ENCODE measurements at places on chromosomes 11 and 22. TPM values are rescaled to one million over a fixed set of nuclear protein-coding genes. Genes with fewer than 3 reads are reported as not detected.

DNA sequence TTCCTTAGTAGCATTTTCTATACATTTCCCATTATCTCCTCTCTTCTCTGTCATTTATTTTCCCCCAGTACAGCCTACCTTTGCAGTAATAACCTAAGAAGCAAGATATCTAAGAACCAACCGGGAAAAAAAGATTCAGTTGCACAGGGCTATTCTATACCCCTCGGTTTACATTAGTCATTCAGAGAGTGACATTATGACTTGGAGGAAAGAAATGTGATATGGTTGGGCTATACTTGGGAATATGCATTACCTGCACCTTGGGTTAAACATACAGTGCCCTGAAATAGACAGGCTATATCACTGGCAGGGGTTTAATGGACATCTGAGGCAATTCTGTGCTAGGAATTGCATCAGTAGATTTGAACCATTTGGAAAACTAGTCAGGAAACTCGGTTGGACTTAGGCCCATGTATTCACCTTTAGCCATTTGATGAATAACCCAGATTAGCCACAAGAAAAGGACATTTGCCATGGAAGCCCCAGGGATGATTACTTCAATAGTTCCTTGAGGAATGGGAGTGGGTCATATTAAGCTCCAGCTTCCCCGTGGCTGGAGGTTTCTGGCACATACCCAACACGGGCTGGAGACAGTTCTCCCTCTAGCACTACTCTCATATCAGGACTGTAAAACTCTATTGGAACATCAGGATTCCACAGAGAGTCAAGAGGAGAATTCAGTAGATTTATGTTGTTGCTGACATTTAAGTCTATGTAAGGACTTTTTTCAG is 973.2 kb downstream of the NTM start:
- no peak for DNase-seq
- H3K36me3 ChIP-seq = no peaks in the 10 kb centered on the region
- peaks cover 18% of the 10 kb centered on the region for H3K4me1 ChIP-seq
- H3K27ac ChIP-seq = no peak overlapping the region
- no peak overlapping the region for H3K4me3 ChIP-seq
- H3K27me3 ChIP-seq = peaks cover 47% of the 10 kb centered on the region

DNA sequence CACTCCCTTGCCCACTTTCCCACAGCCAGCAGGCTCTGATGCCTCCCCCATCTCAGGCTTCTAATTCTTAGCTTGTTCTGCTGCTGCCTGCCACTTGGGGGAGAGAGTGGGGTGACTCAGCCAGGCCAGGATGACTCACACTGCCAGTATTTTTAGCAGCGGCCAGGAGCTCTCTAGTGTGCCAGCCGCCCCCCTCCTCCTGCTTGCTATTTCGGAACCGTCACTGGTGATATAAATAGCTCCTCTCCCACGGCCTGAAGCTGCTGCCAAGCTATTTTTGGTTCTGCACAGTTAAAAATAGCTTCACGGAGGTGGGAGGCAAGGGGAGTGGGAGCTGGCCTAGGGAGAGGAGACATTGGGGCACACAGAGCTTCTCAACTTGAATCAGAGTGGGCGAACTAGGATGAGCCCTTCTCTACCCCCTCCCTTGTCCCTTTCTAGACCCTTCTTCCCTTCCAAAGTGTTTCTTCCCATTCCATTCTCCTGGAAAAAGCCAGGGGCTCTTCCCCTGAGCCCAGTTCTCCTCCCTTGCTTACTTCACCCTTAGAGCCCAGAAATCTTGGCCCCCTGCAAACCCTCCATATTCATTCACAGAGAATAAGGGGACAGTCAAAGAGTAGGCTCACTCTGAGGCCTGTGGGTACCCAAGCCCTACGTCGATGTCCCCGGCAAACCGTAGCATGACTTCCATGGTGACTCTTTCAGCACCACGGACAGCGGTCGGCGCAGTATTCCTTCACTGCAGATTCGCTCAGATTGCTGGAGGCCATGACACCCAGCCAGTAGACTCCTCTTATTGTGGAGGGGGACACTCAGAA is 2.5 kb upstream of the NPAS4 start:
- H3K4me1 ChIP-seq = no peaks in the 10 kb centered on the region
- H3K27me3 ChIP-seq = peaks cover 42% of the 10 kb centered on the region
- no peak overlapping the region for H3K27ac ChIP-seq
- DNase-seq = peak; percentile 43

- H3K27me3 ChIP-seq = no peaks in the 10 kb centered on the region
- H3K4me1 ChIP-seq = peaks cover 35% of the 10 kb centered on the region
- no peak for DNase-seq
- no peak overlapping the region for H3K4me3 ChIP-seq
- peaks cover 21% of the 10 kb centered on the region for H3K36me3 ChIP-seq
These were observed 53.7 kb downstream of the SGSM3 start for GRCh38 chr22:40423882-40424640.

- H3K4me1 ChIP-seq = peaks cover 27% of the 10 kb centered on the region
- H3K36me3 ChIP-seq = peaks cover 5% of the 10 kb centered on the region
- peak overlapping the region; percentile 99 for H3K27ac ChIP-seq
- H3K27me3 ChIP-seq = no peaks in the 10 kb centered on the region
- peak overlapping the region; percentile 94 for H3K4me3 ChIP-seq
These were observed 929 bp downstream of the PRDM10 start for GRCh38 chr11:130001461-130002351.

GRCh38 chr11:73520353-73521061 is 77.4 kb downstream of the FAM168A start:
- H3K27me3 ChIP-seq = no peaks in the 10 kb centered on the region
- H3K4me3 ChIP-seq = no peak overlapping the region
- DNase-seq = no peak
- peaks cover 22% of the 10 kb centered on the region for H3K4me1 ChIP-seq

- DNase-seq = no peak
- peaks cover 2% of the 10 kb centered on the region for H3K4me1 ChIP-seq
- H3K27ac ChIP-seq = no peak overlapping the region
These were observed 31.1 kb downstream of the UQCR10 start for GRCh38 chr22:29798318-29798717.

GRCh38 chr11:106295974-106296373 is 218.5 kb downstream of the AASDHPPT start:
- H3K27me3 ChIP-seq = no peaks in the 10 kb centered on the region
- H3K4me3 ChIP-seq = no peak overlapping the region
- no peaks in the 10 kb centered on the region for H3K4me1 ChIP-seq
- no peak for DNase-seq
- no peaks in the 10 kb centered on the region for H3K36me3 ChIP-seq

DNA sequence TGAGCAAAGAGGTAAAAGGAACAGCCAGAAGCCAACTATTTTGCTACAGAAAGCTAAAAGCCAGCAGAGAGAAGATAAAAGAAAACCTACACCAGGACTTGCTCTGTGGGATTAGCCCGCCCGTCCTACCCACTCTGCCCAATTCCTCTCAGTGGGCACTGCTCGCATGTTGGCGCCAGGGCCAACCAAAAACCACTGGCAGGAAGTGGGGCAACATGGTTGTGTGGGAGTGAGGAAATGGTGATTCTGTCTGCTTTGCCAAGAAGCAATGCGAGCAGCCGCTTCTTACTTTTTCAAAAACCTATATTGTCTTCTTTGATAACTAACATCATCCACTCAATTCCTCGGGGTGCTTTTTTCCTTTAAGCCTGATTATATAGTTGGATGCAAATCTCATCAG is 14.2 kb upstream of the APOA1 start:
- H3K27me3 ChIP-seq = no peaks in the 10 kb centered on the region
- H3K4me3 ChIP-seq = peak overlapping the region; percentile 86
- DNase-seq = no peak

- H3K27ac ChIP-seq = no peak within 1 kb of the TSS
- peaks cover 3% of the 10 kb centered on the region for H3K36me3 ChIP-seq
These were observed at the start of gene OR4D9 for GRCh38 chr11:59510941-59511589. TSS of gene OR4D9 (plus strand) at chr11:59511539. CDS start at chr11:59514913, 3,374 bp downstream.

Gene GRIK4
- 0.10 TPM for total RNA-seq

DNA sequence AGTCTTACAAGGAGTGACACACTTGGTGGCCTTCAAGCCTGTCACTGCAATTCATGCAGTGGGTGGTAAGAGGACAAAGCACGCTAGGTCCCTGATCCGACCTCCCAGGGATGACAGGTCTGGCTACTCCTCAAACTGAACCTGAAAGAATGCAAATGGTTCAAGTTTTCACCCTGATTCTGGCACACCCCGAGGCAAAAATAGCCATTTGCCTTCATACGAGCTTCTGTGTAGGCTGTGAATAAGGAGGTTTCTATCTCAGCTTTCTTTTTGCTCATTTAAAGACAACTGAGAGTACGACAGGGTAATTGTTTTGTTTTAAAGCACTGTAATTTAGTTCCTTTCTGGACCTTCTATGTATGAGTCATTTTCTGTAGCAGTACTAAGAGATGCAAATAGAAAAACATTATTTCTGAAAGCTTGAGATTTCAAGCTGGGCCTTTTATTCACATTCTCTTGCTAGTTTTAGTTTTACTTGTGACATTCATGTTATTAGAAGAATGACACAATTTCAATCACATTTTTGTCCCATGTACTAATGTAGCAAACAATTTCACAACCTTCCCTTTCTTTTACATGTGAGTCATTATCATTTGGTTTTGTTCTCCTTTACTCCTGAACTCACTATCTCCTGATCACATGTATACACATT is 56.6 kb upstream of the FDX1 start:
- no peak overlapping the region for H3K4me3 ChIP-seq
- peaks cover 11% of the 10 kb centered on the region for H3K4me1 ChIP-seq
- peaks cover 7% of the 10 kb centered on the region for H3K27me3 ChIP-seq
- H3K36me3 ChIP-seq = no peaks in the 10 kb centered on the region
- DNase-seq = no peak
- no peak overlapping the region for H3K27ac ChIP-seq

DNA sequence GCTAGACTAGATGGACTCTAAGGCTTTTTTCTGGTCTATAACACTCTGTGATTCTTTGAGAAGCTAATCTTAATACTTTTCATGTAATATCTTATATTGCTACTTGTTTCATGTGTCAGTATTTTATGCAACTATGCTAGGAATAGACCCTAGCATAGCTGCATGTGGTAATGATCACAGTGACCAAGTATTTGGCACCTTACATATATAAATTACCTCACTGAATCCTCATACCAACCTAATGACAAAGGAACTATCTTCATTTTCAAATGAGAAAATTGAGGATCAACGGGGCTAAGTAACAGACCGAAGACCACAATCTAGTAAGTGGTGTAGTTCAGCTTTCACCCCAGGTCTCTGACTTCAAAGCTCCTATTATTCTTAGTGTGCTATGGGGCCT is 327.3 kb upstream of the PITPNB start:
- H3K4me1 ChIP-seq = no peaks in the 10 kb centered on the region
- DNase-seq = no peak

- peaks cover 15% of the 10 kb centered on the region for H3K4me1 ChIP-seq
- DNase-seq = no peak
- peaks cover 11% of the 10 kb centered on the region for H3K36me3 ChIP-seq
- peak overlapping the region; percentile 27 for H3K27ac ChIP-seq
These were observed 7.9 kb downstream of the PAX6 start for GRCh38 chr11:31802990-31803812.

Gene OLFML1
- not detected for total RNA-seq

DNA sequence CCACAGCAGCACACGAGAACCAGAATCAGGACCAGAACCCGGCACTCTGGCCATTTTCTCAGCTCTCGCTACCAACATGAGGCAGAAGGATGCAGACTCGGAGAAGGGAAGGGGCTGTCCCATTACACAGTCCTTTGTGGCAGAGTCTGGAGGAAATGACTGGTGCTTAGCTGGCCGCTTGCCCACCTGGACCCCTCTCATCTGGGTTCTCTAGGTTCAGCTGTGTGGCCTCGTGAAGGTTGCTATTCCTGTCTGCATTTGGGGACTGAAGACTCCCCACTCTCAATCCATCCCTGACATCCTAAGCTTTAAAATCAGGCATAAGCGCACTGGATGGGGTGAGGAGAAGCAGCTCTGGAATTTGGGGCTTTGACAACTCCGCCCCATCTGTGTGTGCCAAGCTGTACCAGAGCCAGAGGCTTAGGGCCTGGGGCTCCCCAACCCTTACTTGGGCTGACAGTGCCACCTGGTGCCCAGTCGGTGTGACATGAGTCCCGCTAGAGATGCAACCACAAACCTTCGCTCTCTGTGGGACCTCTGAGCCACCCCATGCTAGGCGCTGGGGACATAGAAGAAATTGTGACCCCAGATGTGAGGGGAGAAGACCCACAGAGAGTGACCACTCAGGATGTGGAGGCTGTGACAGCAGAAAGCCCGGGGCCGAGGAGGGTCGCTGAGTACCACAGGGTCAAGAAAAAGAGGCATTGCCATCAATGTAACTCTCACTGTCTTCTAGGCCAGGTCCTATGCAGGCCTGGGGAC is 35.8 kb upstream of the FCHSD2 start:
- H3K4me1 ChIP-seq = peaks cover 11% of the 10 kb centered on the region
- no peak overlapping the region for H3K4me3 ChIP-seq

Gene CSNK2A3
- total RNA-seq = not detected

DNA sequence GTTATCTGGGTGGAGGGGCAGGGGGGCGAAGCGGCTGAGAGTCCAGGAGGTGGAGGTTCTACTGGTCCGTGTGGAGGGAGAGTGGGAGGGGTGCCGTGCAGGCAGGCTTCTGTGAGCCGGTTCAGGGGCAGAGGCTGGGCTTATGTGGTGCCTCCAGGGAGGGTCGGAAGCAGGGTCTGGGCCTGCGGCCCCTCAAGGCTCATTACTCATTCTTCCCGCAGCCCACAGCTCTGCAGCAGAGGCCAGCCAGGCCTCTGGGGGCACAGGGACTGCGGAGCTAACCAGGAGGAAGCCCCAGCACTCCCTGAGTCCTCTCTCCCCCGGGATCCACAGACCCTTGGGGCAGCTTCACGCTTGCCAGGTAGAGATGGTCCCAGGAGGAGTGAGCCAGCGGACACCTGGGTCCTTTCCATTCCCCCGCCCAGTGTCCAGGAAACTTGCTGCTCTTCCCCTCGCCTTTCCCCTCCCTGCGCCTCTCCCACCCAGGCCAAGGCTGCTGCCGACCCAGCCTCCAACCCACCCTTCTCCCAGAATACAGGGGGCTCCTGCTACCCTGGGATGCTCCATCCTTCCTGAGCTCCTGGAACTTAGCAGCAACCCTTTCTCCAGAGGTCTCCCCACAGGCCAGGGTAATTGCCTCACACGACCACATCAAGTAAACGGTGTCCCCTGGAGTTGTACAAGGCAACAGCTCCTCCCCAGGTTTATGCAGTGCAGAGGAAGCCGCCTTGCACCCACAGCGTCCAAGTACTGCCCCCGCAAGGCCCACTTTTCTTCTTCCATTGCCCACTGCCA is 6.3 kb downstream of the NRXN2 start:
- DNase-seq = no peak
- H3K4me1 ChIP-seq = peaks cover 15% of the 10 kb centered on the region
- no peak overlapping the region for H3K4me3 ChIP-seq
- H3K36me3 ChIP-seq = peaks cover 8% of the 10 kb centered on the region
- H3K27me3 ChIP-seq = peaks cover 74% of the 10 kb centered on the region

DNA sequence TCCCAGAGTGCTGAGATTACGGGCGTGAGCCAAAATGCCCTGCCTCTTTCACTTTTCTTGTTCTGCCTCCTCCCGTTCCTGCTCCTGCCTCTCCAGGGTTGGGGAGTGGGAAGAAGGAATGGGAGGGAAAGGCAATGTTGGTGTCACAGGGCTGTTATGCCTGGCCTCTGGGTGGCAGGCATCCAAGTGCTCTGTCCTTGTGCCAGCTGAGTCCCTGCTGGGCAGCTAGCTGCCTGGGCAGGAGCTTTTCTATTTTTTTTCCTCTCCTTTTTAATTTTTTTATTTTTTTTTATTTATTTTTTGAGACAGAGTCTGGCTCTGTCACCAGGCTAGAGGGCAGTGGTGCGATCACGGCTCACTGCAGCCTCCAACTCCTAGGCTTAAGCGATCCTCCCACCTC is 4.1 kb upstream of the SAC3D1 start:
- no peak overlapping the region for H3K27ac ChIP-seq
- H3K4me1 ChIP-seq = peaks cover 2% of the 10 kb centered on the region
- H3K27me3 ChIP-seq = no peaks in the 10 kb centered on the region
- no peak for DNase-seq

Gene SLC6A5
- total RNA-seq = not detected

GRCh38 chr11:66112041-66112491 is 42.0 kb downstream of the PACS1 start:
- H3K27ac ChIP-seq = peak overlapping the region; percentile 94
- no peaks in the 10 kb centered on the region for H3K27me3 ChIP-seq
- no peak overlapping the region for H3K4me3 ChIP-seq
- peaks cover 7% of the 10 kb centered on the region for H3K36me3 ChIP-seq
- no peak for DNase-seq

Gene MEI1
- total RNA-seq = 60.9 TPM

Data from T-helper 17 cell (primary cell).